ENCODE measurements at places on chromosomes 6 and 20.

- no peak overlapping the region for H3K27ac ChIP-seq
- no peak overlapping the region for H3K4me3 ChIP-seq
- no peaks in the 10 kb centered on the region for H3K36me3 ChIP-seq
- no peak for DNase-seq
These were observed 37.0 kb downstream of the CDKAL1 start for GRCh38 chr6:20571261-20571660.

DNA sequence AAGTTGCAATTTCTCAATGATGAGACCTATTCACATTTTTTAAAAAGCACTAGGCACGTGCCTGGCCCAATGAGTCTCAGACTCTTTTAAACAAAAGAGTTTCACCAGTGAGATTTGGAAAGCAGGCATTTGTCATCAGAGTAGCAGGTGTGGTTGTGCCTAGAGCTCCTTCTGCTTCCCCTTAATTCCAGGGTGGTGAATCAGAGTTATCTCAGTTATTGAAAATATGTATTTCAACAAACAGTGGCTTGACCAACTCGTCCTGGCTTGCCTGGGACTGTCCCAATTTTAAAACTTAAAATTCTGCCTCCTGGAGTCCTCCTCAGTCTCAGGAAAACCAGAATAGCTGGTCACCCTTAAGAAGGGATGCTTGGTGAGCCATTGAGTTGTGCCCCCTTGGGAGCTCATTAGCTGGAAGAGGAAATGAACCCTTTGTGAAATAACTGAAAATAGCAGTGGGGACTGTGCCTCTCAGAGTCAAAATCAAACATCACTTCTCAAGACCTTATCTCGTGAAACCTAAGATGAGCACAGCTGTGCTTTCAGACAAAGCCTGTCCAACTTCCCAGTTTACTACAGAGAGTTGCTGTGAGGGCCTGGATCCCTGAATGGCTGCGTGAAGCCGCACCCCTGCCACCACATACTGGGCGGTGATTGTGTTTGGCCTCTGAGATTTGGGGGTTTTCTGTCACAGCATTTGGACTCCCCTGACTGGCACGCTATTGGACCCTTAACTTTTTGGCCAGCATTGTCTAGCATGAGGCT is 116.3 kb downstream of the ANKRD60 start:
- H3K36me3 ChIP-seq = no peaks in the 10 kb centered on the region
- H3K27ac ChIP-seq = no peak overlapping the region
- no peaks in the 10 kb centered on the region for H3K4me1 ChIP-seq
- no peak overlapping the region for H3K4me3 ChIP-seq

- no peak overlapping the region for H3K4me3 ChIP-seq
- DNase-seq = no peak
- no peak overlapping the region for H3K27ac ChIP-seq
- H3K4me1 ChIP-seq = no peaks in the 10 kb centered on the region
These were observed 27.4 kb upstream of the PLAGL1 start for GRCh38 chr6:144035416-144035815.

GRCh38 chr20:44170816-44171410 is 16.1 kb downstream of the JPH2 start:
- peaks cover 4% of the 10 kb centered on the region for H3K27me3 ChIP-seq
- no peak for DNase-seq
- no peaks in the 10 kb centered on the region for H3K36me3 ChIP-seq
- no peak overlapping the region for H3K4me3 ChIP-seq

GRCh38 chr6:142740449-142740848 is 204.5 kb downstream of the HIVEP2 start:
- H3K4me3 ChIP-seq = no peak overlapping the region
- H3K36me3 ChIP-seq = no peaks in the 10 kb centered on the region
- DNase-seq = no peak
- no peak overlapping the region for H3K27ac ChIP-seq
- H3K27me3 ChIP-seq = no peaks in the 10 kb centered on the region

GRCh38 chr6:161233986-161234661 is 39.7 kb downstream of the AGPAT4 start:
- H3K36me3 ChIP-seq = no peaks in the 10 kb centered on the region
- no peaks in the 10 kb centered on the region for H3K4me1 ChIP-seq
- H3K27me3 ChIP-seq = no peaks in the 10 kb centered on the region

DNA sequence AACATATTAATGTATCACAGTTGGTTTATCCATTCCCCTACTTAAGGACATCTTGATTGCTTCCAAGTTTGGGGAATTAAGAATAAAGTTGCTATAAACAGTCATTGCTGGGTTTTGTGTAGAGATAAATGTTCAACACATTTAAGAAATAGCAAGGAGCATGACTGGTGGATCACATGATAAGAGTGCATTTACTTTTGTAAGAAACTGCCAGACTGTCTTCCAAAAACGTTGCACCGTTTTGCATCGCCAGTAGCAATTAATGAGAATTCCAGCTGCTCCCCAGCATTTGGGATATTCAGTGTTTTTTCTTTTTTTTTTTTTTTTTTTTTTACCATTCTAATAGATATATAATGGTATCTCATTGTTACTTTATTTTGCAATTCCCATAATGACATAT is 695.7 kb upstream of the GJE1 start:
- H3K4me3 ChIP-seq = no peak overlapping the region
- H3K27me3 ChIP-seq = no peaks in the 10 kb centered on the region
- H3K4me1 ChIP-seq = no peaks in the 10 kb centered on the region

DNA sequence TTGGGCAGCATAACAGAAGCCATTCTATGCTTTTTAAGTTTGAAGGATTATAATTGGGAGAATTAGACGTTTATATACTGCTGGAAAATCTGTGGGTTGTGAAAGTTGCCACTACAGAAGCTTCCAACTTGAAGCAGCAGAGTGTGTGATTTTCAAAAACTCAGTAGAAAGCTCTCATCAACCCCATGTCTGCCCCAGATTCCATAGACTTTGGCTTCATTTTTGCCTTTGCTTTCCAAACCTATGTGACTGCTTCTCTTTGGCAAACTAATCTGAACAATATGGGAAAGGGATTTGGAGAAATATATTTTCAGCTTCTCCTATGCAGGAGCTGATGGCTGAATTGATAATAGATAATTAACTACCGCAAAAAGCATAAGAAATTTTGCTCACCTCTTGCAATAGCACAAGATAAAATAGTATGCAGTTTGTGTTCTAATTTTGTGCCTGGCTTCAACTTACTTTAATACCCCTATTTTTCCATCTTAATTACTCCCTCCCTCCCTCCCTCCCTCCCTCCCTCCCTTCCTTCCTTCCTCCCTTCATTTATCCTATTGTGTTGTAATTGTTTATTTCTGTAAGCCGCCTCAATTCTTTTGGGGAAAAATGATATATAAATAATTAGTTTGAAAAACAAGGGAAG is 214.1 kb upstream of the HS3ST5 start:
- no peaks in the 10 kb centered on the region for H3K36me3 ChIP-seq
- no peak overlapping the region for H3K4me3 ChIP-seq
- no peaks in the 10 kb centered on the region for H3K4me1 ChIP-seq
- no peaks in the 10 kb centered on the region for H3K27me3 ChIP-seq
- no peak for DNase-seq
- H3K27ac ChIP-seq = no peak overlapping the region
